ENCODE measurements at places on chromosomes 6 and 20.

GRCh38 chr6:30687659-30688431 is 1.4 kb upstream of the PPP1R18 start:
- no peak for DNase-seq

DNA sequence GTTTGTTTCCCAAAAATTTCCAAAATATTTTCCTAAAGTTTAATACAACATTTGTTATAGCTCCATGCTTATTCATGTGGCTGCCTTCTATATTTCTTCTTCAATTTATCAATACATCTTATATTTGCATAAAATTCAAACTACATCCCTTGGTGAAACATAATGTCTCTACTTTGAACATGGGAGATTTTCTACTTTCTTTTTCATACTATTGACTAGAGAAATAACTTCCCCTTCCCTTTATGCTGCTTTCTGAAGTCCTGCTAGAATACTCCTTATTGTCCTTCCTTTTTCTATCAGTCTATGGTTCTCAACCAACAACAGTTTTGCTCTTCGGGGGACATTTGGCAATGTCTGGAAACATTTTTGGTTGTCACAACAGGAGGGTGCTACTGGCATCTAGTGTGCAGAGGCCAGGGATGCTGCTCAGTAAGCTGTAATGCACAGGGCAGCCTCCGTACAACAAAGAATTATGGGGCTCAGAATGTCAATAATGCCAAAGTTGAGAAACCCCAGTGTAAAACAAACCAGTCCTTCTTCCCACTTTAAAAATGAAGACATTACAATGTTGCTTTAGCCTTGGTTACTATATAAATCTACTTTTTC is 29.9 kb downstream of the MKKS start:
- no peak for DNase-seq

GRCh38 chr6:144193181-144193580 is 42.9 kb downstream of the STX11 start:
- DNase-seq: no peak

GRCh38 chr6:143675946-143676345 is 1.8 kb upstream of the PHACTR2 start:
- no peak for DNase-seq

- no peak for DNase-seq
Measured at GRCh38 chr6:82216549-82216948, 31.0 kb downstream of the IBTK start.

- no peak for DNase-seq
Measured at GRCh38 chr20:33022289-33022688, 9.2 kb upstream of the BPIFB6 start.

DNA sequence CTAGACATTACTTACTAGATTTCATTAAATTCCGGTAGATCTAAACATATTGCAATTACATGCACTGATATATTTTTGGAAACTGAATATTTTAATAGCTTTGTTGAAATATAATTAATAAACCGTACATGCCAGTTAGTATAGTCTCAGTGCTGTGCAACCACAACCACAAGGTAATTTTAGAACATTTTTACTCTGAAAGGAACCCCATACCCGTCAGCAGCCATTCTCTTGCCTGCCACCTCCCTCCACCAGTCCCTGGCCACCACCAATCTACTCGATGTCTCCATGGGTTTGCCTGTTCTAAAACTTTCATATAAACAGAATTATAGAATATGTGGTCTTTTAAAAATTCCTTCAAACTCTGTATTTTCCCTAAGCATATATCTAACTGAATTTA is 293.9 kb downstream of the THBS2 start:
- no peak for DNase-seq

DNA sequence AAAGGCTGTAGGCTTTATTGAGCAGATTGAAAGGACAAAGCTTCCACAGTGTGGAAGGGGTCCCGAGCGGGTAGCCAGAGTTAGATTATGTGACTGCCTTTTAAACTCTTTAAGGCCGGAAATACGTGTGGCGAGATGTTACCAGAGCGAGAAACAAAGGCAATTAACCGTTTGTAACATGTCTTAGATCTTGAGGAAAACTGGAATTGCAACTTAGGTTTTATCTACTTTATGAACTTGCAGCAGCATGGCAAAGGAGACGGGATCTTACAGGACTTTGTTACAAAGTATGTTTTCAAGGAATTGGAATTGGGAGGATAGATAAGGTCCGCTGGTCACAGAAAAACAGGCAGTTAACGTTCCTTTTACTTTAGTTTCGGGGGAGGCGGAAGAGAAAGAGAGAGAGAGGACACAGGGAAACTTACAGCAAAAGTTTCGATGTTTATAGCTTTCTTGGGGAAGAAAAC is 594.7 kb upstream of the ADGRB3 start:
- no peak for DNase-seq

Measured in stimulated activated naive CD4-positive, alpha-beta T cell treated with Interleukin-2 at 50 U/mL for 16 hours (primary cell).